Activated CD4-positive, alpha-beta T cell treated with anti-CD3 and anti-CD28 coated beads, Interleukin-2, amount 50 U/mL, for 1 hour (primary cell): ENCODE measurements at places on chromosomes 12 and 14.

- no peak for DNase-seq
Observed at GRCh38 chr12:72191761-72192160, 80.4 kb upstream of the TRHDE start.

DNA sequence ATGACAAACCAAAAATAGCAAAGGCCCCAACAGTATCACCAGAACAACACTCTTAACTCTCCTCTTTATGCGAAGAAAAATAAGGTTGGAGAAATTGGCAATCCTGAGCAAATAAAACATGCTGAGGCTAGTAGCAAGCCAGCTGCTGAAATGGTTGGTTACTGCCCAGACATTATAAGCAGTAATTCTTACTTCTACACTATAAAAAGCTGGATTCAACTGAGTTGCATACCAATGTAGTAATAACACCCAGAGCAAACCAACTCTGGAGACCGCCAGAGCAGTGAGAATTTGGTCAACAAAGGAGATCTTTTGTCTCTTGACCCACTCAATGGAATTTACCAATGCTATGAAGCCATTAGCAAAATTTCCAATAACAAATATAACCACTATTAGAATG lies 628 bp downstream of the TAS2R30 start:
- no peak for DNase-seq

DNA sequence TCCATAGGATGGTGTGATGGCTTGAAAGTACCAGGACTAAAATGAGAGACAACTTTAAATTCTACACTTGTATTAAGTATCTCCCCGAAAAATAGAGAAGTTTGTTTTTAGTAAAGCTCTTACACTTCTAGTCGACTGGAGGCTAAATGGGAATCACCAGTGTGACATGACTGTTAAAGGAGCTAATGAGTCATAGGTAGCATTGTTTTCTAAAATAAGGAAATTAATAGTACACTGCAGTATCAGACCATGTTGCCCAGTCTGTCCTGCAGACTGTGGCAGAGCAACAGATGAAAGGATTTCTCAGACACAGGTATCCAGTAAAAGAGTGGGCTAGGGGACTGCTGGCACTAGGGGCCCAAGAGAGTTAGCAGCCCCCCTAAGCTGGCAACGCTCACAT lies 140.1 kb downstream of the TMEM117 start:
- DNase-seq = no peak

GRCh38 chr12:127655691-127656090 lies 611.3 kb upstream of the TMEM132C start:
- no peak for DNase-seq

- no peak for DNase-seq
Observed at GRCh38 chr14:49621114-49621881, 699 bp downstream of the MGAT2 start.

GRCh38 chr12:52212701-52213563 lies 20.1 kb upstream of the KRT7 start:
- no peak for DNase-seq

DNA sequence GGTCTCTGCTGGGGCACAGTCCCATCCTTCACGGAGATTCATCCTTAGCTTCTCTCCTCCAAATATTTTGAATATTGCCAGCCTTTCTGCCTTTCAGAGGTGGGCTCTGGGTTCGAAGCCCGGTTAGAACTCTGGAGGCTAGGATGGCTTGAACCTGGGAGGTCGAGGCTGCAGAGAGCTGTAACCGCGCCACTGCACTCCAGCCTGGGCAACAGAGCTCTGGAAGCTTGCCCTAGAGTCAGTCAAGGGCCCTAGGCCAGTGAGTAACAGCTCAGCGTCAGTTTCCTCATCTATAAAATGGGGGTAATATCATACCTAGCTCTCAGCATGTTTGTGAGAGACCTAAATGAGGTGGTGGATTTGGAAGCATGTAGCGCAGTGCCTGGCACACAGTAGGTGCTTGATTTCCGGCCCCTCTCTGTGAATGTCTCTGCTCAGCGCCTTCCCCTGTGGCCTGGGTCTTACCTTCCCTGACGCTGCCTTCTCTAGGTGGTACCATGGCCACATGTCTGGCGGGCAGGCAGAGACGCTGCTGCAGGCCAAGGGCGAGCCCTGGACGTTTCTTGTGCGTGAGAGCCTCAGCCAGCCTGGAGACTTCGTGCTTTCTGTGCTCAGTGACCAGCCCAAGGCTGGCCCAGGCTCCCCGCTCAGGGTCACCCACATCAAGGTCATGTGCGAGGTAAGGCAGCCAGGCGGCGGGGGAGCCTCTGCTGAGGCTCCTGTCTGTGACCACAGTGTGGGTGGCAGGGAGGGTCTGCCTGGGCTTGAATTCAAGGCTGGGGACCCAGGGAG lies 3.4 kb downstream of the PTPN6 start:
- DNase-seq = no peak

- no peak for DNase-seq
Observed at GRCh38 chr12:91210618-91211017, 28.0 kb upstream of the DCN start.

DNA sequence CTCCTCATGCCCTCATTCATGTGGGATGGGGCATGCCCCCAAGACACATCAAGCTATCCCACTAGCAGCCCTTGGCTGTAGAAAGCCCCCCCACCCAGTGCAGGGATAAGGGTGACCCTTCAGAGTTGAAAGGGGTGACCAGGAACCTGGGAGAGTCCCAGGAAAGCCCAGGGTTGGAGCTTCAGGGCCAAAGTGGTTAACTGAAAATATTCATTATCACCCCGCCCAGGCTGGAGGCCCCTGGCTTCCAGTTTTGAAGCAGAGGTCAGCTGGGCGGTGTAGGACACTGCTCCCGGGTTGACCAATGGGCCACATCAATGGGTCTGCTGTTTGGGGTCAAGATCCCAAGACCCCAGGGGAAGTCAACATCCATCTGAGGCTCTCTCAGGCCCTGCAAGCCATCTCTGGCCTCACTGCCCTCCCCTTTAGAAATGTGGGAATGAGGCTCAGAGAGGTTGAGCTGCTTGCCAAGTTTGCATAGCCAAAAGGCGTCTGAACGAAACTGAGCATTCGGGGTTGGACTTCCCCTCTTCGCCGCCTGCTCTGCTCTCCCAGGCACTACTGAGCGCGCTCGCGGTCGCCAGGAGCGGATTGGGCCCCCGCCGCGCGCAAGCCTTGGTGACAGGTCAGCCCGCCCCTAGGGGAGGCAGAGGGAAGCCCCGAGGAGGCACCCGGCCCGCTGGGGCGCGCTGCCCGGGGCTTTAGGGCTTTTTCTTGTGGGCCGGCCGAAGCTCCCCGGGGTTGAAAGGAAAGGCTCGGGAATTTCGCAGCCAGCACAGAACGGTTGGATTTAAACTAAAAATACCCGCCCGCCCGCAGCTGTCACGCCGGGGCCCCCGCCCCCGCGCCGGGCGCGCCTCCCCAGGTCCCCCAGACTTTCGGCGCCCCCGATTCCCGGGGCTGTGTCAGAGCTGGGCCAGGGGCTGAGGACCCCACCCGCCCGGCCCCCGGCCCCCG lies 576 bp downstream of the SYNE3 start:
- peak; percentile 81 for DNase-seq

DNA sequence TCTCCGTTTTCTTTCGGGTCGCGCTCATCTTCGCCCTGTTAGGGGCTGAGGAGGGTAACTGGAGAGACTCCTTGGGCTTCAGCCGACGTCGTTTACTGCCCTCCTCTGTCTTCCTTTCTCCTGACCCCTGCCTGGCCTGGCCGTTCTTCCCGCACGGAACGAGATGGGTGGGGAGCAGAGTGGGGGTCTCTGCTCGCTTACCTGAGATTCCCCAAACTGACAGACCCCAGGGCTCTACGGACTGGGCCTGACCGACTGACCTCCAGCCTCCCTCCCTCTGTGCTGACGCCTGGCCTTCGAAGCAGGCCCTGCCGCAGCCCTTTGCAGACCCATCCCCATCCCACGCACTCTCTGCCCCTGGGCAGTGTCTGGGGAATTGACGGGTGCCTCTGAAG lies 439 bp downstream of the GOLGA5 start:
- no peak for DNase-seq

- DNase-seq = no peak
Observed at GRCh38 chr14:38238332-38238731, 17.6 kb downstream of the CLEC14A start.

DNA sequence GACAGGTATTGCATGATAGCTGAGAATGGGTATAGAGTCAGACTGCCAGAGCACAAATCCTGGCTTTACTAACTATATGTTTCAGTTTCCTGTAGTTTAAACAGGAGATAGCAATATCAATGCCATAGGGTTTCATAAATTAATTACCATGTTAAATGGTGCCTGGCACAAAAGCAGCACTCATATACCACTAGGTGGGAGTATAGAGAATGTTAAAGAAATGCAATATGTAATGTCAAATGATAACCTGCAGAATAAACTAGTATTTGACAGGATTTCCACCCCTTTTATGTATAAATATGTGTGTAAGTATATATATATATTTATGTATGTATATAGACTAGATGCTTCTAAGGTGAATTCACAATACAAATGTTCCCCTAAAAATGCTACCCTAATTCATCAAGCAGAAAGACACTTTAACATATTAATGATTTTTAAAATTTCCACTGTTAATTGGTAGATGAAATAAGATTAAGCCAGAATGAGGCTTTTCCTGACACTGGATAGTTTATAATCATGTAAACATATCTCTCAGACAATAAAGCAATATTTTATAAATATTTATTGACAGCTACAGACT lies 8.6 kb downstream of the WDR89 start:
- DNase-seq = no peak

GRCh38 chr14:104927432-104927816 lies 2.7 kb downstream of the PLD4 start:
- DNase-seq = no peak

DNA sequence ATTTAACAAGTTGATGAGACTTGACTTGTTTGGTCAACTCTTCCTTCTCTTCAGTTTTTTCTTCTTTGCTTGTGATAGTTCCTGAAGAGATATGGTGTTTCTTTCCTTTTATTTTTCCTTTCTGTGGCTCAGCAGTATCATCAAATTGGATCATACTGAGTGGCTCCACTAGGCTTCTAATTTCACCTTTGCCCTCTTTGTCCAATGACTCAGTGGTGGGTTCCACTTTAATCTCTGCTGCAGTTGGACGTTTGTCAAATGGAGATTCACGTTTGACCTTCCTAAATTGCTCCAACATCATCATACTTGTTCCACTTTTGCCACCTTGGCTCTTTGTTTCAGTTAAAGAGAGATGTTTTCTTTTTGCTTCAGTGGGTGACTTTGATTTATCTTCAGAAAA lies 41.5 kb downstream of the FAM186A start:
- no peak for DNase-seq

DNA sequence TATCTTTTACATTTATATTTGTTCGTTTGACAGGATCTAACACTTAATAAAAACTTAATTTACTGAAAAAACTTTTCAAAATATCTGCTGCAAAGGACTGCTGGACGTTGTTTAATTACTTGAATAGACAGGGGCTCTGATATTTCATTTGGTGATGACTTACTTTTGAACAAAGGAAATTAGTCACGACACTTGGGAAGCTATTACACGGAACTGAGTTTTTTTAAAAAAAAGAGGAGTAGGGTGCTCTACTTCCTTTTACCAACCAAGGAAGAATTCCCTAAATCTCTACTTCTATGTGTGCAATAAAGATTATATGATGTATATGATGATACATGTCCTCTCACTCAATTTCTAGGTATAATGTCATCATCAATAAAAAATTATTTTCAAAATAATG lies 4.7 kb downstream of the FGD6 start:
- no peak for DNase-seq

- DNase-seq = peak; percentile 86
Observed at GRCh38 chr12:51368640-51369517, 22.3 kb downstream of the GALNT6 start.

GRCh38 chr12:40802656-40803055 lies 110.4 kb downstream of the CNTN1 start:
- DNase-seq = no peak

GRCh38 chr12:120183211-120183631 lies 11.3 kb downstream of the GCN1 start:
- no peak for DNase-seq

- DNase-seq = no peak
Observed at GRCh38 chr12:111636209-111636945, 37.3 kb upstream of the ATXN2 start.

DNA sequence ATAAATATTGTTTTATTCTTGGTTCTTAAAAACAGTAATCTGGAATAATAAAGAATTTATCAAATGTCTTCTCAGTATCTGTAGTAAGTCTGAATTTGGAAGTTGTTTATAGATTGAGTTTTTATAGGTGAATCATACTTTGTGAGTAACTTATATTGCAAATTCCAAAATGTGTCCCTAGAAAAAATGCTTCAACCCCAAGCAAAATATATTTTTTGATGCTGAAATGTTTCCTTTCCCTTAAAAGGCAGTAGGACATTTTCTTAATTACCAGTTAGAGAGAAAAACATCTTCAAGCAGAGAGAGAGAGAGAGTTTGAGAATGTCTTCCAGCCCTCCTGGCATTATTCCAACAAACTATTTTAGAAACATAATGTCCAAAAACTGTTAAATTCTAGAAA lies 37.9 kb downstream of the PELI2 start:
- DNase-seq = no peak

- peak; percentile 46 for DNase-seq
Observed at GRCh38 chr12:113424915-113425823, 3.0 kb downstream of the SDSL start.

DNA sequence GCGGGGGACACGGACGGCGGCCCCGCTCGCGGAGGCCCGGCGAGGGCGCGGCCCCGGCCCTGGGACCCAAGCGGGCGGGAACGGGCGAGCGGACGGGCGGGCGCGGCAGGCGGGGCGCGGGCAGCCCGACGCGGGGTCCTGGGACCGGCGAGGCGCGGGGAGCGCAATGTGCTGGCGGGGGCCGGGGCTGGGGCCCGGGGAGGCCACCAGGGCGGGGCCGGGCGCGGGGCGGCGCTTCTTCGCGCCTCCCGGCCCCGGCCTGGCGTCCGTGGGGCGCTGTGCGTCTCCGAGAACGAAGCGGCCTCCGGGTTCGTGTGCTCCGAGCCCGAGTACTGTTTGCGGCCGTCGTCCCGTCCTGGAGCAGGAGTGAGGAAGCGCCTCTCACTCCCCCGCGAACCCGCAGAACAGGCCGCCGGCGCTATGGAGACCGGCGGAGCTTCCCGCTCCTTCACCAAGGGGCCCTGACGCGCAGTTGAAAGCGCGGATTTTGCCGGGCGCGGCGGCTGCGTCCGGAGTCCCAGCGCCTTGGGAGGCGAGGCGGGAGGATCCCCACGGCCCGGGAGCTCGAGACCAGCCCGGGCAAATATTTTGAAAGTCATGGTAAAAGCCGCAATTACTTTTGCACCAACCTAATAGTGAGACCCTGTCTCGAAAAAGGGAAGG lies 420 bp upstream of the ANKLE2 start:
- peak; percentile 83 for DNase-seq

- DNase-seq = peak; percentile 69
Observed at GRCh38 chr12:12466157-12466556, 96.5 kb downstream of the DUSP16 start.

DNA sequence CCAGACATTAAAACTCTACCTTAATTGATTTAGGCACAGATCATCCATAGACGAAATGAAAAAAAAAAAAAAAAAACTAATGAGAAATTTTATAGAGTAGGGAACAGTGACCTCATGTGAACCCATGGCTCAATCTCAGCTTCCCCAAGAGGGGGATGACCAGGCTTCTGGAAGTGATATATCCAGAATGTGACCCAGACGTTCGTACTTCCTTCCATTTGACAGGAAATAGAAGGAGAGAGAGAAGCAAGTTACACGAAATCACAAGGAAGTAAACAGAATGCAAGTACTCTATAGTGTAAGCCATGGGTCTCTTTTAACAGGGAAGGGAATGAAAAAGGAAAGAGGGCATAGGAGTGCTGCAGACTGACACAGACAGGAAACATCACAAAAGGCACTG lies 10.1 kb downstream of the FOXN3 start:
- DNase-seq = no peak
